Lung (tissue), 17 donors: ENCODE measurements at places on chromosomes 7 and 10.
A peak's percentile ranks its signal among the peaks of the same experiment; 100 is the strongest.

- no peak for DNase-seq
Measured at GRCh38 chr10:107474650-107475049, 310.1 kb upstream of the SORCS1 start.

- DNase-seq: no peak
Measured at GRCh38 chr7:157805713-157806112, 468.9 kb downstream of the DNAJB6 start.

DNA sequence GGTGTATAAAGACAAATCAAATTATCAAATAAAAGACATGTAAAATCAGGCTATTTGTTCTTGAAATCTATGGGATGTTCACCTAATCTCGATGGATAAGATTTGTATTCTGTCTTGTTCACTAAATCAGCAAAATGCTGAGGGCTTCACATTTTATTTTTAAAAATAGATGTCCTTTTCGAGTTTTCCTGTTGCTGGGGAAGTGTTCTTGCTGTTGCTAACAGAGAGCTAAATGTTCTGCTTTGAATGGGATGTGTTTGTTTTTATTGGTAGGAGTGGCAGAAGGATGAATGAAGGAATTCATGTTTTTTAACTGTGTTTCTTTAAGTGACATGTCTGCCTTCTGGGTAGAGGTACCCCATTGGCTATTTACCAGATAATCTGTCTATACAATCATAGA, 7.3 kb upstream of the SNX13 start:
- no peak for DNase-seq

GRCh38 chr10:71753091-71753959, 20.0 kb downstream of the VSIR start:
- no peak for DNase-seq

DNA sequence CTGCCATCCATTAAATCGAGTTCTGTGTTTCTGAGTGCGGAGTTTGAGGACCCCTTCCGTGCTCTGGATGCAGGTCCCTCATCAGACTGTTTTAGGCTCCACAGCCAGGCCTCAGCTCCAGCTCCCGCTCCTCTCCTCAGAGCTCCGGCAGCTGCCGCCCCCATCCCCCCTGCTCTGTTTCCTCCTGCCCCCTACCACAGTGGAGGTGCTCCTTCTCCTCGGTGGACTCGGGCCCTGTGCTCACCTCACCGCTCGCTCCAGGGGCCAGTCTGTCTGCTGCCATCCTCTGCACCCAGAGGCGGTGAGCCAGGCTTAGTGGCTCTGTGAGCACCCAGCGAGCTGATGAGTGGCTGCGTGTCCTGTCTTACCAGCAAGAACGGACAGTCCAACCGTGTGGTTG, 21.4 kb upstream of the PRKAR1B start:
- DNase-seq: no peak

DNA sequence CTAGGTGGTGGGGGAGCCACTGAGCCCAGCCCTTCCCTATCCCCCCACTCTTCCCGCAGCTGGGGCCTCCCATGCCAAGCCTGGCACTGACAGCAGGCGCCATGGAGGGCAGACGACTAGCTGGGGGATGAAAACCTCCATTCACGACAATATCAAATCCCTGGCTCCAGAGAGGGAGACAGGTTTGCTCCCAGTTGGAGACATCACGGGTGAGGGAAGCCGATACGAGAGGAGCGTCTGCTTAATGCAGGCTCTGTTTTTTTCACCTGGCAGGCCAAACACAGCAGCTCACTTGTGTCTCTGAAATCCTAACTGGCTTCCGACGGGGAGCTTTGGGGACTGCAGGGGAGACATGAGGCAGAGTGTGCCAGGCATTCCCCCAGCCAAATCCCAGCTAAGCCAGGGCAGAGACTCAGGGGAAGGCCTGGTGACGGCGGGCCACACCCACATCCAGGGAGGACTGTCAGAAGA, 307.4 kb upstream of the ZMIZ1 start:
- no peak for DNase-seq

DNA sequence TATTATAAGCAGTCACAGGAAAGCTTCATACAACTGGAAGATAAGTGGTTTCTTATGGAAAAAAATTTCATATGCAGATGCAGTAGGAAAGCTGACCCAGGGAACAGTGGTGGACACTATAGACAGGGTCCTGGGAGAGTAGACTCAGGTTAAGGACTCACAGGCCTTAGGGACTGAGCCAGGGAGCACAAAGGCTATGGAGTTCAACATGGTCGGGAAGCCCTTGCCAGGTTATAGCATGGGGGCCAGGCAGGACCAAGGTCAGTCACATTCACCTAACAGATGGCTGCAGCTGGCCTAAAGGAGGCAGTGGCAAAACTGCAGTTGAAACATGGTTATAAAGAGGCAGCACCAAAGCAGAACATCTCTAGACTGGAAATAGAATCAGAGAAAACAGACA, 54.9 kb upstream of the UNC5B start:
- no peak for DNase-seq

DNA sequence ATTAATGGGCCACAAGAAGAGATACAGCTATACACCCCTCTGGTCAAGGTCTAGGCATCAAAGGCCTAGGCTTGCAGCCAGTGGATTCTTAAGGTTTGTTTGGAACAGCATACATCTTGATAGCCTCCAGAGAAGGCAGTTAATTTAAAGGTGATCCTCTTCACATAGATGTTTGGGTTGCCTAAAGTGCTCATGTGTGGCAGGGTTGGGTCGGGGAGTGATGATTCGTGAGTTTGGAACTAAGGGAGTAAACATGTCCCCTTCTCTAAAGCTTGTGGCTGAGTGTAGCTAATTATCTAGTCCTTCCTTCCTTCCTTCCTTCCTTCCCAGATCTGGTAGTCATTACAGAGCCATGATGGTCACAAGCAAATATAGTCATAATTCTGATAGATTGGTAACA, 12.4 kb downstream of the PCLO start:
- no peak for DNase-seq

DNA sequence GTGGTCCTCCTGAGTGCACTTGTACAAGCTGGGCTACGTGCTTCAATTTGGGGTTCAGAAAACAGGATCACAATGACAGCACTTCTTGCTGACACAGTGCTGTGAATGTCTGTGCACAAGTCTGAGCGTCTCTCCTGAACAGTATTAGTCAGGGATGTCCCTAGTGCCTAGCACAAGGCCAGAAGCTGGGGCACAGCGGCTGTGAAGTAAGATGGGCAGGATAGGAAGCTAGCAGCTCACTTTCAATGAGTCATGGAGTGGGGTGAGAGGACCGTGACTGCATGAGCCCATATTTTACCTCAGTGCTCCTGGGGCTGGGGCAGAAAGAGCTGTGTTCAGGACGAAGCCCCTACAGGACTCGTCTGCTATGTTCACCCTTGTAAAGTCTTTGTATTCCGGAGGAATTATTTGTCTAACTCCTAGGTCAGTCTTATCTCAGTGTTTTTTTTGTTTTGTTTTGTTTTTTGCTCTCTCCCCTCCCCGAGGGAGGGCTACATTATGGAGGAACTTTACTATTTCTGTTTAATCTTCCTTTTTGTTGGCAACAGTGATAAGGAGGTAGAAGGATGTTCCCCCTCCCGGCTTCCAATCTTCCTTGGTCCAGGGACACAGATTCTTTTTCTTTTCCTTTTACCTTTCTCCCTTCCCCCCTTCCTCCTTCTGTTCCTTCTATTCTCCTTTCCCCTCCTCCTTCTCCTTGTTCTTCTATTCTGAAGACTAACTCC, 2.8 kb upstream of the LRMDA start:
- DNase-seq: peak; percentile 33

- DNase-seq: peak; percentile 90
Measured at GRCh38 chr10:132961787-132962622, 19.6 kb upstream of the CFAP46 start.

DNA sequence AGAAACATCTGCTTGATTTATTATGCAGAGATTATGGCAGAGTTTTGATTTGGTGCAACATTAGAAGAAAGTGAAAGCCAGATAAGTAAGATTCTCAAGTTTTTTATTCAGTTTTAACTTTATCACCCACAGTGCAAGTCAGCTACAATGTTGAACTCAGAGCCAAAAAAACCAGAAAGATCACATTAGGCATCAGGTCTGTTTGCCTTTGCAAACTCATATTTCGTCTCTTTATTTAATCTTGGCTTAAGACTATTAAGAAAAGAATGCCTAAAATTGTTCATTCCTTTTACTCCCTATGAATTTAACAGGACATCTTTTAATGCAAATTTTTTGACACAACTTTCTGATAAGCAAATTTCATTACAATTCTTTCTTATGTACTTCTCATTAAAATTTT, 76.0 kb upstream of the TMEM26 start:
- peak; percentile 27 for DNase-seq

DNA sequence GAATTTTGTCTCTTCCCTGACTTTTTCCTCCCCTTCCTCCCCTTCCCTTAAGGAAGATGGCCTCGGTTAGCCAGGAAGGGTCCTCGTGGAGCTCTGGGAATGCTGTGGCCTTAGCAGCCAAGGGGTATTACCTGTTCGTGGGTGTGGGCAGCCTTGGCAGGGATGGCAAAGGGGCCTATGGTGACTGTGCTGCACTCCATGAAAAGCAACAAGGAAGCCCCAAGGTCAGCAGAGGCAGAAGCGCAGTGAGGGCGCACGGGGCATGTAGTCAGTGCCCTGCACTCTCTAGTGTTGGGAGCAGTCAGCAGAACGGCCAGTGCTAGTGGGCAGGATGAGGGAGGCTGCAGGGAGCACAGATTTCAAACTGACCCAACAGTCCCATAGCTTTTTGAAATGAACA, 191.8 kb downstream of the ADARB2 start:
- DNase-seq: no peak

GRCh38 chr10:86580521-86580891, 58.9 kb upstream of the WAPL start:
- no peak for DNase-seq

GRCh38 chr10:93026072-93026471, 34.5 kb upstream of the CYP26C1 start:
- no peak for DNase-seq

DNA sequence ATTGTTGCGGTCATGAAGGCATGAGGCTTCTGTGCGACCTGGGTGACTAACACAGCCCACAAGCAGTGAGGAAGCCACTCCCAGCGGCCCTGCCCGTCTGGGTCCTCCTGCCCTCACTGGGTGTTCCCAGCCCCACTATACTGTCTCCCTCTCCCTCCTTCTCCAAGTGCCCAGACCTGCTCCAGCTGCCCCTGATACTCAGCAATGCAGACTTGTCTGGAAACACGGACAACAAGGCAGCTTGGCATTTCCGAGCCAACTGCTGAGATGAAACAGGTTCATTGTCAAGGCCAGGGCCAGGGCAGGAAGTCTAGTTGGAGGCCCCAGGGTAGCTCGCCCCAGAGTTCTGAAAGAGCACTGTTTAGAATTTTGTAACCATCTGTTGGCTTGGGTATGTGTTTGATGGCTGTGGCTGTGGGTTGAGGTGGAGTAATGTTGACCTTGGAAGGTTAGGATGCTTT, 95.7 kb downstream of the RBM20 start:
- no peak for DNase-seq
